ENCODE measurements at places on chromosomes 4 and X.

- DNase-seq, result no peak
Measured at GRCh38 chr4:39037941-39038340, 5.7 kb upstream of the TMEM156 start.

DNA sequence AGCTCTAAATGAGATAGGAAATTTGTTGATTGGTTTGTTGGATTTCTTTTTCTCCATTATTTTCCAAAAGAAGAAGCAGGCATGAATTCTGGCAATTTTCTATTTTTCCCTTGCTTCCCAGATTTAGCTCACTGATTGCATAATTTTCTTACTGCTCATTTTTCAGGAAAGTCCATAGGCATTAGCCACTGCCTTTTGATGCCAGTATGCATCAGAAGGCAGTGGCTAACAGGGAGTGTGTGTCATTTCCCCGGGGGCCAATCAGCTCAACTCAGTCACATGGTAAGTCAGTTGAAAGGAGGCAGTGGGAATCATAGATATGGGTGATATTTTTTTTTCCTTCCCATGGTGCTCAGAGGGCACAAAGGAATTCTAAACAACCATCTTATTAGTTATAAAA is 156.7 kb downstream of the TRIML1 start:
- DNase-seq, result no peak

DNA sequence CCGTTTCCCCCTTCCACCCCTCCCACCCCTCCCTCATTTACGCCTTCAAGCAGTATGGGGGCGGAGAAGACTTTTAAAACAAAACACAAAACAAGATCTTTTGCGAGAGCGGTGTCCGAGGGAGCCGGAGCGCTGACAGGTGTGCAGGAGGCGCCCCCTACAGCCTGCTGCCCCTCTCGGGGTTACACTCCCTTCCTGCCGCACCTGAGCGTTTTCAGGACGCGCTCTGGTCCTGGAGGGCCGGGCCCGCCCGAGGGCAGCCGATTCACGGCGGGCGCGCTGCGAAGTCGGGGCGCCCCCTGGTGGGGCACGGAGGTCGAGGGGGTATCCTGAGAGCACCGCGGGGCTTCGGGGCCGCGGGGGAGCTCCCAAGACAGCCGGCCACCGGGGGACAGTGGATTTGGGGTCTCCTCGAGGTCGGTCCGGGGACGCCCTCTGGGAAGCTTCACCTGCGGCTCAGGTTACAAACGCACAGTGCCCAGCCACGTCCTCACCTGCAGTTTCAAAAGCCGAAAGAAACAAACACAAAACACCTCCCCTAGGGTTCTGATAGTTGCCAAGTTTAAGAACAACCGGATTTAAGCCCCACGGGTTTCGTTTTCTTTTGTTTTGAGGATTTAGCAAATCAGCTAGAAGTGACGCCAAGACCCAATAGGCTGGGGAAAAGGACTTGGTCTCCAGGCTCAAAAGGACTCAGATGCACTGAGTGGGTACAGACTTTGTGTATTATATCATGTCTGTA is 8.0 kb upstream of the NEUROG2 start:
- DNase-seq, result peak; percentile 61

DNA sequence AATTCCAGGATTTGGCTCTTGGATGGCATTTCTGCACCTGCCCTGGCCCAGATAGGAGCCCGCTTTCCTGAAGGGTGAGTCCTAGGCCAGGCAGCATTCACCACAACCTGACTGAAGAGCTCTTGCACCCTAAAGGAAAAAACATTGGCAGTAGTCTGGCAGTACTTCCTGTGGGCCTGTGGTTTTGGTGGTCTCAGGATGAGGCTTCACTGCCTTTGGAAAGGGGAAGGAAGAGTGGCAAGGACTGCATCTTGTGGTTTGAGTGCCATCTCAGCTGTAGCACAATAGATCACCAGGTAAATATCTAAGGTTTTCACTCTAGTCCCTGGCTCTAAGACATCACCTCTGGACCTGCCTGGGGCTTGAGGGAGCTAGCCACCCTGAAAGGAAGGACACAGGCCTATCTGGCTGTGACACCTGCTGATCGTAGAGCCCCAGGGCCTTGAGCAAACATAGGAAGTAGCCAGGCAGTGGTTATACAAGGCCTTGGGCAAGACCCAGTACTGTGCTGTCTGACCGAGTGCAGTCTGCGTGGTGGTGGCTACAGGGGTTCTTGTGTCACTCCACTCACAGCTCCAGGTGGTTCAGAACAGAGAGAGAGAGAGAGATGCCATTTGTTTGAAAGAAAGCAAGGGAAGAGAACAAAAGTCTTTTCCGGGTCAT is 28.5 kb upstream of the PRRG1 start:
- no peak for DNase-seq

DNA sequence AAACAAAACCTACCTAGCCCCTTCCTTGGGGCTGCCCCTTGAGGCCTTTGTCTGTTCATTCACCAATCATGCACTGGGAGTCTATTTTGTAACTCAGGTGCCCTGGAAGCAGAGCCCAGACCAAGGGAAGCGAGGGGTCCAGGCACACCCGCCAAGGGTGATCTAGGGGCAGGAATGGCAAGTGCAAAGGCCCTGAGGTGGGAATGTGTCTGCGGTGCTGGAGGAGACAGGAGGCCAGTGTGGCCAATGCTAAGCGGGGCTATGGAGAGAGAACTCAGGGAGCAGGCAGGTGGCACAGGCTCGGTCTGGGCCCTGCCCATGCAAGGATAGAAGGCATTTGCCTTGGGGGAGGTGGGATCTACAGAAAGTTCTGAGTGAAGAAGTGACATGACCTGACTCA is 3.5 kb upstream of the SH3BP2 start:
- no peak for DNase-seq

- DNase-seq, result no peak
Measured at GRCh38 chr4:121651597-121651996, 45.2 kb downstream of the ANXA5 start.

GRCh38 chr4:106659371-106659770 is 290.8 kb upstream of the GIMD1 start:
- no peak for DNase-seq

DNA sequence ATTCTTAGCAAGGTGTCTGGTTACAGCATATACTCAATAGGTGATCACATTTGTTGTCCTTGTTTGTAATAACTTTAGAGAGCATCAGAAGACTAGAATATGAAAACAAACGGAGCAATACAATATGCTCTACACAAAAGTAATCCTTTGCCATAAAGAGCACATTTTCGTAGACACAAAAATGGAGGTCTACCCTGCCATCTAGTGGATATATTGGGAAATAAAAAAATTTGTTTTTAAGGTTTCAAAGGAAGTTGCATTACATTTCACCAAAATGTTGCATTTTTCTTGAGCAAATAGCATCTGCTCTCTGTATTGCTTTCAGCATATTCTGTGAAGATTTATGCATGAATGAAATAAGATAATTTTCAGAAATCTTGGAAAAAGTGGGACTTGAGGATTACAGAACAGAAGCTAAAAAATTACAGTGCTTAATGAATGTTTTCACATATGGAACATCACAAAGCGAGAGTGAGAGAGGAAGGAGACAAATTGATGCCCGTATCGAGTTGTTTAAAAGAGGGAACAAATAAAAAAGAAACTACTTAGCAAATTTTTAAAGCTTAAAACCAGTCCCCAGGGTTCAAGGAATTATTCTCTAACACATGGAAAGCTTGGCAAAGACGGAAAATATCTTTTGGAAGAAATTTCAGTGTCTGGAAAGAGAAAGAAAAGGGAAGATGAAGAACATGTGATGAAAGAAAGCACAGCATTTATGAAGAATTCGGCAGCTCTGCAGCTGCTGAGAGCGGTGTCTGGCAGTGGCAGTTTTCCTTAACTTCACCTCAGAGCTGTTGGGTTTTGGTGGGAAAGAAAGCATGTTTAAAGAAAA is 390.1 kb downstream of the ANKRD50 start:
- no peak for DNase-seq

- DNase-seq, result no peak
Measured at GRCh38 chr4:172202480-172203076, 389.4 kb downstream of the GALNTL6 start.

DNA sequence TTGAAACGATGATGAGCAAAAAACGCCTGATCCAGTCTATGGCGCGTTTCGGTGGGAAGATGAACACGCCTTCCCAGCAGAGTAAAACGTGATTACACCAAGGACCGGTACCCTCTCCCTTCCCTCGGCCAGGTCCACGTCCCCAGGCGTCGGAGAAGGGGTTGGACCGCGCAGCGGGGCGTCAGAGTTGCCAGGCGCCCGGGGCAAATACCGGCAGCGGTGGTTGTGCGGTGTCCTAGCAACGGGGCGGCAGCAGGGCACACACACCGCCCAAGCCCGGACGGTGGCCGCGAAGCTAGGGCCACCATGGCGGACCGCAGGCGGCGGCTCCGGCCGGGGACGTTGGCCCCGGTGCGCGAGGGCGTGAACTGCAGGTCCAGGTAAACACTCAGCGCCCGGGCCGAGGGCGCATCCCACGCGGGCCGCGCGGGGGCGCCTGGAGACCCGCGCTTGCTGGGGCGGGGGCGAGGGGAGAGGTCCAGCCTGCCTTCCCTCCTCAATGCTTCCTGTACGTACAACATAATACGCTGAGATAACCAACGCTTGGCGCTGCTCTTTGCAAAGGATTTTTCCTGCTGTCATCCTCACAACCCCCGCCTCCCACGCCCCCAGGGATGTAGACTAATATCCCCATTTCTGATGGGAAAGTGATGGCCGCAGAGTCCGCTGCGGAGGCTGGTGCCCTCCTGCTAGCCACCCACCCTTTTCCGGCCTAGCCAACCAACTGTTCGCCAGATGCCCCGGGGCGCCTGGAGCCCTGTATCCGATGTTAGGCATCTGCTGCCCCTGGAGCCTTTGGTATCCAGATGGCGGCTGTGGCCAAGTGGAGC is at the start of gene FAM47E:
Gene FAM47E (plus strand): TSS at position 281 of the 830 bp plus-strand sequence. CDS start 26 bp downstream, at position 307.
- DNase-seq, result no peak

DNA sequence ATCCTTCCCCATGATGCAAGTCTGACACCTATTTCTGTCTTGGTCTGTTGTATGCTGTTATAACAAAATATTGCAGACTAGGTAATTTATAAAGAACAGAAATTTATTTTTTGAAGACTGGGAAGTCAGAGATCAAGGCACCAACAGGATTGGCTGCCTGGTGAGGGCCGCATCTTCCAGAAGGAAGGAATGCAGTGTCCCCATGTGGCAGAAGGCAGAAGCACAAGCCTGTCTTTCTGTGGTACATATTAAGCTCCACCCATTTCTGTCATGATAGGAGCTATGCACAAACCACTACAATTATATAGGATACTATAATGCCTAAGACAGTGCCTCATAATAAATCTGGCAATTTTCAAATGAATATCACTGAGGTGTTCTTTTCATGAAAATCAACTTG is 502.3 kb upstream of the DIAPH2 start:
- no peak for DNase-seq

GRCh38 chr4:11966782-11967181 is 538.1 kb upstream of the HS3ST1 start:
- no peak for DNase-seq

DNA sequence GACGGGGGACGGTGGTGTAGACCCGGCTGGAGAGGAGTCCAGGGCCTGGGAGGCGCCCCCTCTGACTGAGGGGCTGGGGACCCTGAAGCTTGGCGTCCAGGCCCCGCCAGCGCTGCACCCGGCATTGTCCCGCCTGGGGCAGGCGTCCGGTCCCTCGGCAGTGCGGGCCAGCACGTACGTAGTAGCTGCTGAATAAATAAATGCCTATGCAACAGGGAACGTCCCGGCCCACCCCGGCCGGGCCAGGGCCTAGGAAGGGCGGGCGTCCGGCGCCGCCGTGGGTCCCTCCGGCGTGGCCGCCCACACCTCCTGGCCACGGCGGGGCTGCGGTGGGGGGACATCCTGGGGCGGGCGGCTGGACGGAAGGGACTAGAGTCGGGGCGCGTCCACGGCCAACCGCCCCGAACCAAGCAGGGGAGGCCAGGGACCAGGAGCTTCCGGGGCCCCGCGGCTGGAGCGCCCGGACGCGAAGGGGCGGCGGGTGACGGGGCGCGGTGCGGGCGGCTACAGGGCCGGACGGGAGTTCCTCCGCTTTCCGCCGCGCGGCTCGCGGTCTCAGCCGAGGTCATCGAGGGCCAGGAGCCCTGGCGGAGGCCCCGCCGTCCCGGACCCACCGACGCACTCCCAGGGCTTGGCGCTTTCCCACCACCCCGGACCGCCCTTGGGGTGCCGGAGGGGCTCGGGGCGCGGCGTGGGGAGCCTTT is 886 bp upstream of the WWC2 start:
- no peak for DNase-seq

DNA sequence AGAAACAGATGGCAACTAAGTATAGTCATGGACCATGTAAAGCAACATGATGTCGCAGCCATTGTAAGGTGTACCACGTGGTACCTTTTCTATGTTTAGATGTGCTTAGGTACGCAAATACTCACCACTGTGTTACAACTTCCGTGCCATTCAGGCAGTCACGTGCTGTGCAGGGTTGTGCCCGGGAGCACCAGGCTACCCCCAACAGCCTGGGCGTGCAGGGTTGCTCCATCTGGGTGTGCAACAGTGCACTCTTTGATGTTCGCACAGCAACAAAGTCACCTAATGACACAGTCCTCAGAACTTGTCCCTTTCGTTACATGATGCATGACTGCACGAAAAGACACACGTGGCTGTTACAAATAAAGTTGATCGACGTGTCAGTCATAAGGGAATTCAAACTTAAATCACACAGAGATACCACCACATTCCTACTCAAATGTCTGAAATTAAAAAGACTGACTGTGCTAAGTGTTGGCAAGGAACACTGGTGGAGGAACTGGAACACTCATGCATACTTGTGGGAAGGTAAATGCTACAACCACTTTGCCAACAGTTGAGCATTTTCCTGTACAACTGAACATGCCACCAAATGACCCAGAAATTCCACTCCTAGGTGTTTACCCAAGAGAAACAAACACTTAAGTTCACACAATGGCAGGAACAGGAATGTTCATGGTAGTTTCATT is 24.3 kb downstream of the CPLX1 start:
- no peak for DNase-seq

DNA sequence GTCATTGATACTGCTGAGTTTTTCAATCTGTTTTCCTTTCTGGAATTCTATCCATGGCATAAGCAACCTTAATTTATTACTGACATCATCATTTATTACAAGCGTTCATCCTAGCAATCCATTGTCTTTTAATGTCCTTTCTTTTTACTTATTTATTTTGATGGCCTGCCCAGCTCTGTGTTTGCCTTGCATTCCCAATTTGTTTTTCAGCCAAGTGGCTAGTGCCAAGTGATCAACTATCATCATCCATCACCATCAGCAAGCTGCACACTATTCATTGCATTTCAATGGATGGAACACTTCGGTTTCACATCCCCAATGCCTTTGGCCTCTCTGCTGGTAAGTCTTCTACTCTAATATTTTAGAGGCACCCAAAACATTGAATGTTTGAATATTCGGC is 831.7 kb upstream of the EPHA5 start:
- DNase-seq, result no peak

GRCh38 chrX:134460862-134461220 is 876 bp downstream of the HPRT1 start:
- no peak for DNase-seq

Measured in stimulated activated CD8-positive, alpha-beta memory T cell treated with anti-CD3 and anti-CD28 coated beads, Interleukin-7, amount 100 ng/mL, for 1 hour (primary cell).